ENCODE measurements at places on chromosomes 6 and 20.

GRCh38 chr20:31721408-31722256 lies 1.0 kb downstream of the BCL2L1 start:
- no peak for DNase-seq

DNA sequence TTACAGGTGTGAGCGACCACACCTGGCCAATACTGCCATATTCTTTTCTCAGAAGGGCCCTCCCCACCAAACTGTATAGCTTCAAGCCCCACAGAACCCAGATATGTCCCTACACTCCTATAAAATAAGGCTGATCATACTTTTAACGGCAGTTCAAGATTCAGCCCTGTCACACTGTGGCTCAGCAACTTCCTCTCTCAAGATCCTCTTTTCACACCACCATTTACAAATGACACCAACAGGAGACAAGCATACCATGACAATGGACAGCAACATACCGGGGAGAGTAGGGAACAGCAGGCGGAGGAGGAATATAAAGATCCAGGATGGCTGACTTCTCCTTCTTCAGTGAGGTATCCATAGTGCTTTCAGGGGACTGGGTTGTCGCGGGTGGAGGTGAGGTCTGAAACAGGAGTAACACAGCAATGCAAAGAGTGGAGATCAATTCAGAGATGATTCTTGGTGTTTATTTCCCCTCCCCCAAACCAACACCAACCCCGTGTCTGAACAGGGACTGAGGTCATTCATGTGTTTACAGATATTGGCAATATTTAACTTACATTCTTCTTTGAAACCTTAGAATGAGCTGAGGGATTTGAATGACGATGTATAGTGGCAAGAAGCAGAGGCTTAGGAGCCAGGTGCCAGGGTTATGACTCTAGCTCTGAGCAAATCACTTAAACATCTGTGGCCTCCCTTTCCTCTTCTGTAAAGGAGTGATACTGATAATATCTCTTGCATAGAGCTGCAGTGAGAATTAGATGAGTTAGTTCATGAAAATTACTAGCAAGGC lies 57.6 kb upstream of the IPCEF1 start:
- no peak for DNase-seq

DNA sequence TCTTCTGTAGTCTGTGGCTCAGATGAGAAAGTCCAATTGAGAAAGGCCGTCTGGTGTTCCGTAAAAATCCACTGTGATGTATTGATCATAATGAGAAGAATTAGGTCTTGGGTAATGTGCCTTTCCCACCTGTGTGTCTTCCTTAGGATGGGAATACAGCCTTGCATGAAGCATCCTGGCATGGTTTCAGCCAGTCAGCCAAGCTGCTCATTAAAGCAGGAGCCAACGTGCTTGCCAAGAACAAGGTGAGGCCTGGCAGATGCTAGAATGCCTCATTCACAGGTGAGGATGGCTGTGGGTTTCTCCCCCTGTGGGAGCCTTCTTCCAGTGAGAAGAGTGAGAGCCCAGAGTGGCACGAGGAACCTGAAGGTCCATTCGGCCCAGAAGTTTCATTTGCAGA lies 32.7 kb downstream of the LYRM2 start:
- DNase-seq = no peak

- DNase-seq = no peak
These were observed 10.4 kb upstream of the PLG start for GRCh38 chr6:160691617-160692016.

- DNase-seq = no peak
These were observed 823.4 kb upstream of the GJE1 start for GRCh38 chr6:141309295-141309694.

DNA sequence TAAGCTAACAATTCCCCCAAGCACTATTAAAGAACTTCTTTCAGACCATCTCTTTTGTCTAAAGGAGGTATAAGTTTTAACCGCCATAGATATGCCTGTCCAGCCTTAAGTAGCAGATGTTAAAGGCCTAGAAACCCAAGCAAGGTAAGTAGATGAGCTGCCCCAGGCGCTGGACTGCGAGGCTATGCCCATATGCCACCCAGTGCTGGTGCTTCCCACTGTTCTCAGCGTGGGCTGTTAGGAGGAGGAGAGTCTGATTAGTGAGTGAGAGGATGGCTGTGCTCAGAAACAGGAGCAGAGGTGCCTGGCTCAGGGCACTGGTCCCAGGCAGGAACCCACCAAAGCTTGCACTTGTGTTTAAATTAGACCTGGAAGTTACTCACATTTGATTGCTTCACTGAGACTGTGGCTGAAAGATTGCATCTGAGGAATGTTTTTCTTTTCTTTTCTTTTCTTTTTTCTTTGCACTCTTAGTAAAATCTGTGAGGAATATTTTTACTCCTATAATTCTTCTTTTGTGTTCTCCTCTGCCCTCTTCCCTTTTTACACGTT lies 32.2 kb downstream of the PRPH2 start:
- no peak for DNase-seq

DNA sequence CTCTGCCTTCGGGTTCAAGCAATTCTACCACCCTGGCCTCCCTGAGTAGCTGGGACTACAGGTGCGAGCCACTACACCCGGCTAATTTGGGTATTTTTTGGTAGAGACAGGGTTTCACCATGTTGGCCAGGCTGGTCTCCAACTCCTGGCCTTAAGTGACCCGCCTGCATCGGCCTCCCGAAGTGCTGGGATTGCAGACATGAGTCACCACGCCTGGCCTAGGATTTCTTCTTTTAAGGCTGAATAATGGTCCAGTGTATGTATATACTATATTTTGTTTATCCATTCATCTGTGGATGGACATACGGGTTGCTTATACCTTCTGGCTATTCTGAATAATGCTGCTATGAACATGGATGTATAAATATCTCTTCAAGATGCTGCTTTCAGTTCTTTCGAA lies 17.1 kb downstream of the RIOK1 start:
- DNase-seq = no peak

- no peak for DNase-seq
These were observed 150.5 kb downstream of the TBXT start for GRCh38 chr6:166017032-166017635.

DNA sequence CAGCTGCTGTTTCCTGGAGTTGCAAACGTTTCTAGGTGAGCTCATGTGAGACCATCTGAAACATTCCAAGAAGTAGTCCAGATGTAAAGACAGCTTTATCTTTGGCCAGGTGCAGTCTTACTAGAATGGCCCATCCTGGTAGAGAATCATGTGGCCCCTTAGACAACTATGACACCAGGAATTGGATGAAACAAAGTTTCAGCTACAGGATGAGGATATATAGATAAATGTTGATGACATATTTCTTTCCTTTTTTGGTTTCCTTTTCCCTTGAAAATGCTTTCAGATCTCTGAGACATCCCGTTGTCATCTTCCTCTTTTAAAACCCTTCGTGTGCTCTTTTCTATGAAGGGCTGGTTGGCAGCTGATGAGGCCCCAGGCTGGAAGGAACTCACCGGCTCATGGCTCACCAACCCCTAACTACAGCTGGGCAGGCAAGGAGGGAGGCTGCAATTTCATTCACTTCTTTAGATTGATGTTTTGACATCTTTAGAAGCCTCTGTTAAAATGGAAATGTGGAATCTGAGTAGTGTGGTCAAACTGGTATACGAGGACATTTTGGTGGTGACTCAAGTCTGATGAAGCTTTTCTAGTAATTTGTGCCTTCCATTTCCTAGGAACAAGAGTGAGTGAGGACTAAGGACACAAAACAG lies 167.9 kb upstream of the TNFAIP3 start:
- peak; percentile 7 for DNase-seq

GRCh38 chr20:37222086-37222485 lies 39.5 kb downstream of the GHRH start:
- no peak for DNase-seq

DNA sequence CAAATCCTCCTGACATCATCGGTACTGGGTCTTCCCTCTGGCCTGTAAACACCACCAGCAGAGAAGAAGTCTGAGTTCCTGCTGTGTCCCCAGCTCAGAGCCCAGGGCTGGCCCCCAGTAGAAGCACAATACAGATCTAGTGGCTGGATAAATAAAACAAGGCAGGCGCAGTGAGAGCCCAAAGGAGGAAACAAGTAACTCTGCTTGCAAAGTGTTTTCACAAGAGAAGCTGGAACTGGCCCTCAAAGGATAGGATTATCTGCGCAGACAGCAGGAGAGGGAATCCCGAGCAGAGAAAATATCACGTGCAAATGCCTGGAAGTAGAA lies 205.1 kb downstream of the ZDHHC14 start:
- DNase-seq = no peak

- DNase-seq = no peak
These were observed 12.6 kb upstream of the ZFP64 start for GRCh38 chr20:52204136-52204535.

DNA sequence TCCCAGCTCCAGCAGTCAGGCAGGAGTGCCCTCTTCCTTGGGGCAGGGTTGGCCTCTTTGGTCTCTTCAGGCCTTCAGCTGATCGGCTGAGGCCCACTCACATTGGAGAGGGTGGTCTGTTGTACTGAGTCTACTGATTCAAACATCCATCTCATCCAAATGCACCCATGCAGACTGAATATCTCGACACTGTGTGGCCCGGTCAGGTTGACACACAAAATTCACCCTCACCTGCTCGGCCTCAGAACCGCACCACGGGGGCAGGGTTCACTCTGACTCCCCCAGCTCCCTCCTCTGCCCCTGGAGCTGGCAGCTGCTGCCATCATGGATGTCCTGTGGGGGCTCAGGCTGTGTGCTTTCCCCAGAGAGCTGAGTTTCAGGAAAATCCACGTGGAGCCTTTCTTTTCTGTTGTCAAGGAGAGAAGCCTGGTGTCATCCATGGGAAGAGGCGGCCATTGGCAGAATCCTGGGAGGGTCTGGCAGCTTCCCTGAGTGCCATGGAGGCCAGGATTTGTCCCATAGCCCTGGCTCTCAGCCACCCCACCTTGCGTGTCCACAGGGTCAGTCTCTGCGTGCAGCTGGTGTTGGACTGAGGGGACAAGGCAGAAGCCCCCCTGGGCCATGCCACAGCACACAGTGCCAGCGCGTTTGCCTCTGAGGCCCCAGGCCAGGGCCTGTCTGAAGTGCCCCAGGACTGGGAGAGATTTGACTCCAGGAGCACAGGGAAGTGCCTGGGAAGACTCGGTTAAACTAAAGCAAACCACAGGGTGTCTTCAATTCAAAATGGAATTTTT lies 114.1 kb downstream of the ERMARD start:
- no peak for DNase-seq

DNA sequence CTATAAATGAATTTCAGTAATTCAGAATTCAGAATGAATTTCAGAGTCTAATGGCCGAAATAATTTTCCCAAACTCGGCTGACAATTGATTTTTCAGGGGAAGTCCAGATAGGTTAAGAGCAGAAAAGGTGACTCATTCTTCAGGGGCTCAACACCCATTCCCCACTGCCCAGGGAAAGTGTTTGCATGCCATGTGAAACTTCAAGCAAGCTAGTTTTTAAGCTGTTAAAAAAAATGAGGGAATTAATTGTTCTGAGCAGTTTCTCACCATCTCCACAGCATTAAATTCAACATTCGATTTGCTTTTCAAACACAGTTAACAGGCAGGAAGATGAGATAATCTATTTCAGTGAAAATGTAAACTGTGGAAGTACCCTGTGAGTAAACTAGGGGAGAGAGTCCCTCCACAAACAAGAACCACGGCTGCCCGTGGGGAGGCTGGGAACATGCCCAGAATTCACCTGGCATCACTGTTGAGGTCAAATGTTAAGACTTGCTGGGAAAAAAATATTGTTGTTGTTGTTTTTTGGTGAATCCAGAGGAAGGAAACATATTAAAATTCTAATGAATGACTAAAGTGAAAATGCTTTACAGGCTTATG lies 650.8 kb upstream of the AGPAT4 start:
- DNase-seq = no peak

- no peak for DNase-seq
These were observed 56.6 kb downstream of the MAFB start for GRCh38 chr20:40632346-40632976.

DNA sequence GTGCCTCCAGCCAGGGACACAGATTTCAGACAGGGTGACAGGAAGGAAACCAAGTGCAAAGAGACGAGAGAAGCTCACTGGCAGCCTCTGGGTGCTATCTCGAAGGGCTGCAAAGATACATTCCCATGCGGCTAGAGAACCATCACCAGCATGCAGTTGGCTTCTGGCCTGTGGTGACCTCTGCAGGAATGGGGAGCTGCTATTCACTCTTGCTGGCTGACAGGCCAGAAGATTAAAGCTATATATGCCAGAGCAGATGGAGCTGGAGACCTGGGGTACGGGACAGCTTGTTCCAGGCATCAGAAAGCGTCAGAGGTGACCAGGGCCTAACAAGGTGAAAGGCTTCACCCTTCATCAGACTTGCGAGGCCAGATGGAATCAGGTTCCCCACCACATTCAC lies 20.0 kb downstream of the MAP1LC3A start:
- peak; percentile 14 for DNase-seq

GRCh38 chr6:160116411-160116810 lies 5.2 kb upstream of the SLC22A1 start:
- DNase-seq = no peak

GRCh38 chr6:133899556-133899955 lies 10.6 kb downstream of the TCF21 start:
- no peak for DNase-seq

DNA sequence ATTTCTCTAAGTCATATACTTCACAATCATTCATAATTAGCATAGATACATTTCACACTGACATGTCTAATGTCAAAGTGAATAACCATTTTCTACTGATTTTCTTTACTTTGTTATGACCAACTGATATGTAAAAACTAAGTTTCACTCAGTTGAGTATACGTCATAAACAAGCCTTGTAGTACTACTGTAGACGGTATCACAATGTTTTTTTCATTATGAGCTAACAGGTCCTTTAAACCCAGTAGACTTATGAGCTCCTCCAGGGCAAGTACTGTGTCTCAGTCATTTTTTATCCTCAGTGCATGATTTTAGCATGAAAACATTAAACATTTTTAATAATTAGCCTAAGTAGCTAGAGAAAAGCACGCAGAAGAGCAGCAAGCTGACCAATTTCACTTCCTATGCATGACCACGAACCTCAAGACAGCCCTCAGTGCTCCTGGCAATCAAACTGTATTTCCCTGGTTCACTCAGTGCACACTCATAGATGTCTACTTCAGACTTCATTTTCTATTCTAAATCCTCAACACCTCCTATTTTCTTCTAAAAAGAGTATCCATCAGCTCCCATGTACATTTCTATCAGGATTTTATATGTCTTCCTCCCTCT lies 32.0 kb upstream of the TFAP2D start:
- DNase-seq = no peak

GRCh38 chr6:112752791-112753190 lies 405.7 kb downstream of the RFPL4B start:
- DNase-seq = no peak

DNA sequence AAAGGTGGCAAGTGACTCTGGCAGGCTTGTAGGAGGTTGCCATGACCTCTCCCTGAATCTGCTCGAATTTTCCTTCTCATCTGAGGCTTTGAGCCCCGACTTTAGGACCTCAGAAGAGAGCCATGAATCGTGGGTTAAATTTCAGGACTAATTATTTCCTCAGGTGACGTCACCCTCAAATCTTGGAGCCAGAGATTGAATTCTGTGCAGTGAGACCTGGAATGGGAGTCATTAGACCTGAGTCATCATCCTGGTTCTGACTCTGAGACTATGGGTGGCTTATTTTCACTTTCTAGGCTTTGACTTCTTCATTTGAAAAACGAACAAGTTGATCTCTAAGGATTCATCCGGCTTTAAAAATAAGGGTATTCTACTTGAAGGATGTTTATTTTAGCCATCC lies 48.5 kb upstream of the PDYN start:
- DNase-seq = no peak

- no peak for DNase-seq
These were observed 235.5 kb downstream of the SYNDIG1 start for GRCh38 chr20:24704899-24705298.

GRCh38 chr6:42696526-42697267 lies 25.7 kb downstream of the PRPH2 start:
- DNase-seq = no peak
